Spleen (tissue), 13 donors: ENCODE measurements at places on chromosomes 6 and 20. TPM values are rescaled to one million over a fixed set of nuclear protein-coding genes. Genes with fewer than 3 reads are reported as not detected.

- no peak for DNase-seq
Measured at GRCh38 chr6:92404281-92404680, 1015.1 kb downstream of the EPHA7 start.

- DNase-seq, result no peak
Measured at GRCh38 chr6:113634352-113635163, 222.6 kb upstream of the MARCKS start.

DNA sequence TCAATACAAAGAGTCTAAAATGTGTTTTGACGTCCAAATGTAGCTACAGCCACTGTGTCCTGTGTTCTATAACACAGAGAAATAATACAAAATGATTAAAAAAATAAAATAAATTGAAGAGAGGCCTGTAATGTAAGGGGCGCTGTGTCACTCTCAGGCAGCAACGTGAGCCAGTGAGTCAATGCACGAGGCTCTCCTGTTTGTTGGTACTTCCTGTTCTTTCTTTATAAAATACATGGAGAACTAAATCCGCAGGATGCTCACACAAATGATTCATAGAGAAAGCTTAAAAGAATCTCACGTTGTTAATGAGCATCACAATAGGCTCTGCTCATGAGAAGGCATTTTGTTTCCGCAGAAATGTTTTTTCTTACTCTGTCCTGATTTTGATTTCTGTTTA is 635.0 kb upstream of the AGPAT4 start:
- no peak for DNase-seq

- no peak for DNase-seq
Measured at GRCh38 chr6:13413466-13413862, 73.9 kb downstream of the GFOD1 start.

DNA sequence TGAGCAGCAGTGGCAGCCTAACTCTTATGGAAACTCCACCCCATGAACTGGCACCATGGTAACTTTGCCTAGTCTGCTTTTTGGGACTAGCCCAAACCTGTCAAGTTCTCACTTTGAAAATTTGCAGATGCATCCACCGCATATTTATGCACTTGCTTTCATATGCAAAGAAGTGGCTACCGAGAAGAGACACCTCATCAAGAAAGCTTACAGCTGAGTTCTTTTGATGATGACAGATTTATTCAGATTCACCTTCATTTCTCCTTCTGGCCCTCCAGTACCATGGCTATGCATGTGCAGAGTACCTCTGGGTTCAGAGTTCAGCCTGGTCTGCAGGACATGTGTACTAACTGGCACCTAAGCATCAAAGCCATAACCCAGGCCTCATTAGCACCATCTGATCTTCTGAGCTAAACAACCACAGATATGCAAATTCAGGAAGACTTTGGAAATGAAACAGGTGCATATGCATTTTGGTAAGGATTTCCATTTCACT is 154.3 kb upstream of the TENT5A start:
- DNase-seq, result no peak

GRCh38 chr6:7489376-7489775 is 52.1 kb upstream of the DSP start:
- no peak for DNase-seq

GRCh38 chr6:161630674-161631073 is 356.8 kb upstream of the AGPAT4 start:
- no peak for DNase-seq

DNA sequence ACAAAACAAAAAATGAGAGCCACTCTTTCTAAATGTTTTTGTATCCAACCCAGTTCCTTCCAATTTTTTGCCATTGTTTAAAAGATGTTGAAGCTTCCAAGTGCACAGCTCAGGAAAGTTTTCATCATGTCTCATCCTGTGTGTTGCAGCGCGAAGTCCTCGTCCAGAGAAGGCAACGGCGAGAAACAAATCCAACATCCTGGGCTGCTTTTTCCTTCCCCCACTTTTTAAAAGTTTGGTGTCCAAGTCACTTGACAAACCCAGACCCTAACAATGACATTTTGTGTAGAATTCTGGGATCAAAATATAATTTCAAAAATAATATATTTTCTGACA is 92.3 kb downstream of the ANKRD60 start:
- DNase-seq, result no peak

GRCh38 chr20:46893877-46894578 is 615 bp upstream of the EYA2 start:
- no peak for DNase-seq

The SLC35D3 gene
- polyA plus RNA-seq, result not detected

The ROMO1 gene
- 333 TPM for polyA plus RNA-seq

The SRSF6 gene
- 113 TPM for polyA plus RNA-seq

The SERINC3 gene
- polyA plus RNA-seq, result 20.8 TPM

The FGD2 gene
- 84.2 TPM for polyA plus RNA-seq
